ENCODE measurements at places on chromosomes 6 and 20.

- DNase-seq, result no peak
Measured at GRCh38 chr6:95133578-95133977, 443.8 kb upstream of the MANEA start.

DNA sequence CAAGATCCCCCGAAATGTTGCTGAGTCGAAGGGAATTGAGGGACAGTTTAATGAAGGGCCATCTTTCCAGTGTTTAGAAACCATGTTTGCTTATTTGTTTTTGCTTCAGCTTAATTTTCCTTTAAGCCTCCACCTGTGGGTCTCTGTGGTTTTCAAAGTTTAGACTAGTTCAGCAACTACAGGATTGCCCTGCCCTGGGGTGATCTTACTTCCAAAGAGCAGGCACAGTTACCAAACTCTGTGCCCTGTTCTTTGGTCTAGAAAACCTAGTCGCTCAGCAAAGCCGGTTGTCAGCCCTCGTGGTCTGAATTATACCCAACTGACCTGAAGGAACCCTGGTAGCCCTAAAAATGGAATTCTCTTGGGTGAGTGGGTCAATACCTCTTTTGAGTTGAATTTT, 219.2 kb upstream of the GMDS start:
- no peak for DNase-seq

DNA sequence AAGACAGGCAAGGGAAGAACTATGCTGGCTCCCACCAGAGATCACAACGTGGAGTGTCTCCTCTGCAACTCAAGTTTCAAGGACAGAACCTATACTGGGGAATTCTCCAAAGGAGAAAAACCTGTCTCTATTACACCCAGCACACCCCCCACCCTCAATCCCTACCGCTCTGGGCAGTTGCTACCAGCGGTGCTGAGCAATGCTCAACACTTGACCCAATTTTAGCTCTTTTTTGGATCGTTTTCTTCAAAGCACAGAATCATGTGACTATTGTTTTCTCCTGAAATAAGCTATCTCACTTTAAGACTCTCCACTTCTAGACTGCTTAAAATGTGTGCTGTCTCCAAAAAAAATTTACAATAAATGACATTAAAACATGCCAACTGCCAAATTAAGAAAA, 23.3 kb downstream of the MAP7 start:
- no peak for DNase-seq

- no peak for DNase-seq
Measured at GRCh38 chr20:1277529-1278322, 11.6 kb downstream of the SNPH start.

DNA sequence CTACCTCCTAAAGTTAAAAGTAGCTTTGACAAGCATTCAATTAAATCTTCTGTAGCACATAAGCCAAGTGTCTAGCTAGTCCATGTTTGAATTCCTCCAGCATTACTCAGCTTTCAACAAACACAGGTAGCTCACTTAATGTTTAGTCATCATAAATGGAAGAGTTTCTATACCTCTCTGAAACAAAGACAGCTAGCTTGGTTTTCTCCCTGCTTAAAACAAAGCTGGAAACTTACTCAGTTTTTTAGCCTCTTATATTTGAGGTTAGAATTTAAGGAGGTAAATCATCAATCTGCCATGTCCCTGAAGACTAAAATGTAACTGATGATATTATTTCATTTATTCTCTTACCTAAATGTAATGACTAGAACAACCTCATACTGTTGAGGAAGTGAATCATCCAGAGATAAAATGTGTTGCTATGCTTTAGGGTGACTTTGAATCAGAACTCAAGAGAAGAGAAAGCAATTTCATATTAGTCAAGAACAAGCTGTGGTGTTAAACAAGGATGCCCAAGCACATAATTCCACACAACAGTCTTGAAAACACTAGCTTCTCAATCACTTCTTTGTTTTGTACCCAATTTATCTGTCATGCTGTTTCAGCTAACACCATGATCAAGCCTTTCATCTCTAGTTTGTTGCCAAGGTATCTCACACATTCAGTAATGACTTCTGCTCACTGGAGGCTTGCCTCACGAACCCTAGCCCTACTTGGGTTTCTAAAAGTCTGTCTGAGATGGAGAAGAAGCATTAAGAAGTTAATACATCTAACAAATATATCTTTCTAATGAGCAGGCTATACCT, 251.9 kb downstream of the EPM2A start:
- no peak for DNase-seq

- DNase-seq, result no peak
Measured at GRCh38 chr6:107576852-107577251, 86.9 kb downstream of the SOBP start.

GRCh38 chr6:39073471-39074355, 25.1 kb downstream of the GLP1R start:
- DNase-seq, result no peak

GRCh38 chr20:884983-885952, 30.9 kb downstream of the ANGPT4 start:
- DNase-seq, result no peak

- DNase-seq, result no peak
Measured at GRCh38 chr20:47066484-47067270, 172.0 kb downstream of the EYA2 start.

GRCh38 chr20:20000211-20000968, 16.8 kb upstream of the NAA20 start:
- no peak for DNase-seq

GRCh38 chr20:40109136-40109535, 579.9 kb downstream of the MAFB start:
- DNase-seq, result no peak

- DNase-seq, result no peak
Measured at GRCh38 chr6:71190809-71191208, 97.8 kb upstream of the OGFRL1 start.

GRCh38 chr6:137102050-137102848, 57.5 kb upstream of the IL20RA start:
- DNase-seq, result peak; percentile 26

- peak; percentile 91 for DNase-seq
Measured at GRCh38 chr6:31897612-31898382, at the start of gene EHMT2. Gene EHMT2 (minus strand): TSS chr6:31897698. CDS start chr6:31897677, 21 bp downstream.

DNA sequence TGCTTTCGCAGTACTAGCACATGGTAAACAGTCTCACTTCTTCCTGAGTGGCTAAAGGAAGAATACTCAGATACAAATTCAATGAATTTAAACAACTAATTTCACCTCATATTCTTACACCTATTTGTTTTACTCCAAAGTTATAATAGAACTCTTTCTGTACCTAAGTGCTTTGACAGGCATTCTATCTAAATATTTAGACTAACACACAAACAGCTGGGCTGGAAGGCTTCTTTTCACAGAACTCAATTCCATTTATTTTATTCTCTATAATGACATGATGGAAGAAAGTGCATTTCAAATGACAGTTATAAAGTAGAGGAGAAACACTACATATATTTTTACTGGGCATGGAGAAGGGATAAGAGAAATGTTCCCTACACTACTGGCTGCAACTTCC, 384.9 kb upstream of the SPTLC3 start:
- DNase-seq, result no peak

- DNase-seq, result no peak
Measured at GRCh38 chr20:63688228-63689045, 8.0 kb upstream of the TNFRSF6B start.

DNA sequence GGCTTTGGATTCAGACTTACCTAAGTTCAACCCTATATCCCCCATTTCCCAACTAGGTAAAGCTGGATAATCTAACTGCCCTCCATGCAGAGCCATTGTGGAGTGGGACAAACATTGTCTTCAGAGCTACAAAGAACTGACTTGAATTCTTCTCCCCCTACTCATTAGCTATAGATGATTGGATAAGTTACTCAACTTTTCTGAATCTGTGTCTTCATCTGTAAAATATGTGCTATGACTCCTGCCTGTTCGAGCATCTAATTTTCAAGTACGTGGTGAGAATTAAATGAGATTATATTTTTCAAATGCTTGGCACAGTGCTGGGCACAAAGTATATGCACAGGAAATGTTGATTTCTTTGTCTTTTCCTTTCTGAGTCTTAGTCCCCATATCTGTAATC, 240.3 kb upstream of the TCF21 start:
- no peak for DNase-seq

- no peak for DNase-seq
Measured at GRCh38 chr20:48220033-48220633, 434.9 kb upstream of the SULF2 start.

GRCh38 chr6:164749221-164750064, 560.0 kb downstream of the C6orf118 start:
- no peak for DNase-seq

- no peak for DNase-seq
Measured at GRCh38 chr6:117465691-117466090, 16.8 kb upstream of the DCBLD1 start.

GRCh38 chr6:7701212-7701834, 24.6 kb upstream of the BMP6 start:
- no peak for DNase-seq

DNA sequence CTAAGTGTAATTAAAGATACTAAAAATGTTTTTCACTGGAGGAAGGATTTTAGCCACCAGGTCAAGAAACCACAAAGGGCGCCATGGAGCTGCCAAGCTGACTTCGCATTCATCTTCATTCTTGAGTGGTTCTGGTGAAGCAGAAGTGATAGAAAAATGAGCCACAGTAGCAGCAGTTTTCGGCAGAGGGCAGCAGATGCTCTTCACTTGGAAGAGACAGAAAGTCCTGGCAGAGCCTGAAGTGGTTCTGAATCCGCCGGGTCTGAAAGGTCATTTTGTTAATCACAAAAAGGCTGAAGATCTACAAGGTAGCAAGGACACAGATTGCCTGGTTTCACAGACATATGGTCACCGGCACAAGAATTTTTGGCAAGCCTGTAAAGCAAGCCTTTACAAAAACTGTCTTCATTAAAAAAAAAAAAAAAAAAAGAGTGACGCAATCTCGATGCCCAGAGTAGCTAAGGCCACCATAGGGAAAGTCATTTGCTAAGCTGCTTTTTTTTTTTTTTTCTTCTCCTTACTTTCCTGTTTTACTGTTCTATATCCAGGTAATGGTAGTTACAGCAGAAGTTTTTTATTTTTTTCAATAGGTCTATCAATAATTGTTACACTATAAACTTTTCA, 345.1 kb upstream of the AGPAT4 start:
- no peak for DNase-seq

DNA sequence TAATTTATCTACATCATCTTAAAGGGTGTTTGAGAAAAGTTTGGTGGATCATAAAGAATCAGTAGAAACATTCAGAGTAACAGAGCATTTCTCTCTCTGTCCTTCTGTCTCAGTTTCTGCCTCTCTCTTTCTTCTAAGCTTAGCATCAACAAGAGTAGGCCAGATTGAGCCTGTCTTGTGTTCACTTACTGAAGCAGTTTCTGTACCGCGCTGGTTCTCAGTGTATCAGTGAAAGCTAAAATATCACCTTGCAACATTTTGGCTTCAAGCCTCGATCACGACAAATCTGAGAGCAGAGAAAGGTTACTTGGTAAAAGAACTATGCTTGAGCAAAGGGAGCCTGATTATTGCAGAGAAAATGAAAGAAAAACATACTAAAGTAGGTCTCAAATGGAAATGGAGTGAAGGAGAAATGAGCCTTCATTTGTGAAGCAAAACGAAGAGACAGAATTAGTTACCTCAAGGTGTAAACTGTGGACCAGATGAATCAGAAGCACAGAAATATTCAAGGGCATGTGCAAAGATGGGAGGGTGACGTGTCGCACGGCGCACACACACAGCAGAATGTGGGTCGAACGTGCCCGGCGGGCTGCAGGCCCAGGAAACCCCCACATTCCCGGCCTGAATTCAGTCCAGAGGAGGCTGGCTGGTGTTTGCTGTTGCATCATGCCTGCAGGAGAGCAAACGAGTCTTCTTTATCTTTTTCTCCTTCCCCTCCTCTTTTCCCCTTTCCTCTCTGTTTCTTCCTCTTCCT, 509.3 kb downstream of the QKI start:
- DNase-seq, result no peak

DNA sequence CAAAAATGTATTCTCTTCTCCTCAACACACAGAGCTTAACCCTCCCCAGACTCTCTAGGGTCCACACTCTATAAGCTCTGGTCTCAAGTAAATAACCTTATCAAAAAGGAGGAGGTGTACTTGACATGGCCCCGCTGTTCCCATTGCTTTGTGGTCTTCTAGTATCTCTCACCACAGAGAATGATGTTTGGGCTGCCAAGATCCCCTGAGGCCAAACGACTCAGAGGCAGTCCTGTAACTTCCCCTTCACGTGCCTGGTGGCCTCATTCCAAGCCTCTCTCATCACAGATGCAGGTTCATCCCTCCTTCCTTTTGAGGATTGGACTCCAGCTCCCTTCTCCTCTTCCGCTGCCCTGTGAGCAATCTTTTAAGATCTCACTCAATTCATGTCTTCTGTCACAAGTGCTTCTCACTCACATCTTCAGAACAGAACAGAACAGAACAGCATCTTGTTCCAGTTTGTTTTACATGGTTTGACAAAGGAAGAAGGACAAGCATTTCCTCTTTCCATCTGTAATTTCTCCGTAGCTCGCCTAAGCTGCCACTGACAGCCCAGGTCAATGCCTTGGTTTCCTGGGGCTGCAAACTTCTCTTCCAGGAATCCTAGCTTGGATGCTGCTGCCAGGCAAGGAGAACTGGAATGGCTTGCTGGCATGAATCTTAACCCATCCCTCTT, 541.5 kb downstream of the CD83 start:
- DNase-seq, result no peak

- DNase-seq, result no peak
Measured at GRCh38 chr6:166954118-166954713, 2.1 kb downstream of the RNASET2 start.

DNA sequence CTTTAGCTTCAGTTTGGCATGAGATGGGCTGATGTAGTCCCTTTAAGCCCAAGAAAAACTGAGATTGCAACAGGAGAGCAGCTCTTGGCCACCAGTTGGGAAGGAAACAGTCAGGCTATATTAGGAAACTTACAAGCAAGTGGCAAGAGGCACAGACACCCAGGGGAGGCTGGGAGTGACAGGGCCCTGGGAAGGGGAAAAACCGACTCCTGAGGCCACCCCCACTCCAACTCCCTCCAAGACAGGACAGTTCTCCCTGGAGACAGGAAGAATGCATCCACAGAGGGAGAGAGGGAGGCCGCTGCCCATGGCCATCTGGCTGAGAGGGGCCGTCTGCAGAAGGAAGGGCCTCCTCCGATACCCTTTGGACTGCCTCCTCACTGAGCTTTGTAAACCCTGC, 20.5 kb downstream of the JPH2 start:
- no peak for DNase-seq

- DNase-seq, result no peak
Measured at GRCh38 chr6:159971341-159972178, 2.7 kb downstream of the IGF2R start.

GRCh38 chr6:159169193-159169555, at the start of gene FNDC1:
Gene FNDC1 (plus strand): TSS chr6:159169400. CDS start chr6:159169597, 197 bp downstream.
- DNase-seq, result peak; percentile 82
